ENCODE measurements at places on chromosomes 2 and 18.

- DNase-seq = peak; percentile 44
Observed at GRCh38 chr2:111226876-111227700, 106.4 kb downstream of the BCL2L11 start.

- DNase-seq = no peak
Observed at GRCh38 chr2:23636426-23636825, 251.4 kb downstream of the KLHL29 start.

DNA sequence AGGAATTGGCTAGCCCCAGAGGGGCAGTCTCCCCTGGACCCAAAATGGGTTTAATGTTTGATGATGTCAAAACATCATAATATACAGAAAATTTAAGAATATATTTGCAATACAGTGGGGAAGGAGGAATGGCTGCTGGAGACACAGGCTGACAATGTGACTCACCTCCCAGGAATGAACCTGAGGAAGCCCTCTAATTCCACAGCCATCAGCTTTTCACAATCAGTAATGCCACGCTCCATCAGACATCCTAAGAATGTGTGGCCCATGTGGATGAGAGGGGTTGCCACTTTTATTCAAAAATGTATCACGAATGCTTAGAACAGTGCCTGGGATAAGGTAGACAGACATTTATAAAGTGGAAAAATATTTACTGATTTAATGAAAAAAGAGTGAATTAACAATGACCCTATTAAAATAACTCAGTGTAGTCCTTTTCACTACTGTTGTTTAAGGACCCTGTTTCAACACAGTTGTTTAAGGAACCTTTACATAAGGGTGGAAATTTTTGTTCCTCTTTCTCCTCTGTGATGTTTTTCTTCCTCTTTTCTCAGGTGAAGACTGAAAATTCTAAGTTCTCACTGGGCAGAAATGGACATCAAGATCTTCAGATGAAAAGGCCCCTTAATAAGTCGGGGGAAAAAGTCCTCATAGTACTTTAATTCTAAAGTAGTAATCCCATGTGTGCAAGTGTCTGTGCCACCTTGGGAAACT, 17.5 kb upstream of the TMEM163 start:
- DNase-seq = peak; percentile 17

DNA sequence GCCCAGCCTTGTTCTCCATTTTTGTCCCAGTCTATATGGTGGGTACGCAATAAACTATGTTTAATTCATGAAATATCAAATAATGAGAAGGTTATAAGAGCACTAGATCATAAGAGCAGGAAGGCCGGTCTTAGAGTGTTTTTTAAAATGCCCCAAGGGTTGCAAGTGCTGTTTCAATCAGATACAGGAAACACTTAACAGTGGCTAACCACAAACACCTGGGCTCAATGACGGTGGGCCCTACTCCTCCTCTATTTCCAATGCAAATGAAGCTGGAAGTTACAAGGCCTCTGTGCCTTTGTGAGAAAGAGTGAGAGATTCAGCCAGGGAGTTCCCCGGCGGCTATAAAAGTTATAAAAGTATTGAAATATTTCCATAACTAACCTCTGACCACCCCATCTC, 18.9 kb upstream of the WDR33 start:
- DNase-seq = no peak

All from AG08395 (cell line).